Stimulated activated naive B cell treated with anti-CD40 and anti-IgM and Interleukin-4, amounts not matched to agents 10 μg/mL and 1 μg/mL and 100 μg/mL, for 72 hours (primary cell): ENCODE measurements at places on chromosomes 4 and X.

DNA sequence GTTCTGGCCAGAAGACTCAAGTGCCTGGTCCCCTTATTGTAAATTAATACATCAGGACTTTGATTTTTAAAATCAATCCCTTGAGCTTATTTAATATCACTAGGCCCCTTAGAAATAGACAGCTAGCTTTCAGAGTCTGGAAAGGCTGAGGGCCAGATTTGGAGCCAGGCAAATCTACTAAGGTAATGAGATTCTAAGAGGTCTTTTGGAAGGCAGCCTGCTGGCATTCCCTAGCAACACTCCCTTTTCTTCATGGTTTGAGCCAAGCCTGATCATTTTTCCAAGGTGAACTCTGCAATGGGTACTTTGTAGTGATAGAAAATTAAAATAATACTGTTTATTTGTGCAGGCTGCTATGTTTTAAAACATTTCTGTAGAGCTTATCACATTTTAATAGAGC is 378.5 kb downstream of the FAT4 start:
- no peak for DNase-seq

- no peak for DNase-seq
Observed at GRCh38 chr4:126238013-126238412, 923.3 kb downstream of the FAT4 start.

DNA sequence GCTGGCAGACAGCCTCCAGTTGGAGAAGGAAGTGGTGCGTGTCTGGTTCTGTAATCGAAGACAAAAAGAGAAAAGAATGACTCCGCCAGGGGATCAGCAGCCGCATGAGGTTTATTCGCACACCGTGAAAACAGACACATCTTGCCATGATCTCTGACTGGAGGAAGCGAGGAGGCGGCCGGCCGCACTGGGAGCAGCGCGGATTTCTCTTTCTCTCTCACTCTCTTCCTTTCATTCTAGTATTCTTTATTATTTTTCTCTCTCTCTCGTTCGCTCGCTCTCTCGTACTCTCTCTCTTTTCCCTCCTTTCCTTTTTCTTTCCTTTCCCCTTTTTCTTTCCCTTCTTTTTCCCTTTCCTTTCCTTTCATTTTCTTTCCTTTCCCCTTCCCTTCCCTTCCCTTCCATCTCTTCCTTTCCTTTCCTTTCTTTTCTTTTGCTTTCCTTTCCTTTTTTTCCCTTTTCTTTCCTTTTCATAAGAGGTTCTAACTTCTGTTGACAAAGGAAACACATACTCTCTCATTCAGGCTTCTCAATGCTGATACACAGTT is 1.2 kb downstream of the POU3F4 start:
- no peak for DNase-seq

- DNase-seq: no peak
Observed at GRCh38 chrX:119389214-119389613, 9.9 kb upstream of the SLC25A43 start.

GRCh38 chr4:76896614-76897535 is 1.1 kb downstream of the SOWAHB start:
- DNase-seq: no peak

DNA sequence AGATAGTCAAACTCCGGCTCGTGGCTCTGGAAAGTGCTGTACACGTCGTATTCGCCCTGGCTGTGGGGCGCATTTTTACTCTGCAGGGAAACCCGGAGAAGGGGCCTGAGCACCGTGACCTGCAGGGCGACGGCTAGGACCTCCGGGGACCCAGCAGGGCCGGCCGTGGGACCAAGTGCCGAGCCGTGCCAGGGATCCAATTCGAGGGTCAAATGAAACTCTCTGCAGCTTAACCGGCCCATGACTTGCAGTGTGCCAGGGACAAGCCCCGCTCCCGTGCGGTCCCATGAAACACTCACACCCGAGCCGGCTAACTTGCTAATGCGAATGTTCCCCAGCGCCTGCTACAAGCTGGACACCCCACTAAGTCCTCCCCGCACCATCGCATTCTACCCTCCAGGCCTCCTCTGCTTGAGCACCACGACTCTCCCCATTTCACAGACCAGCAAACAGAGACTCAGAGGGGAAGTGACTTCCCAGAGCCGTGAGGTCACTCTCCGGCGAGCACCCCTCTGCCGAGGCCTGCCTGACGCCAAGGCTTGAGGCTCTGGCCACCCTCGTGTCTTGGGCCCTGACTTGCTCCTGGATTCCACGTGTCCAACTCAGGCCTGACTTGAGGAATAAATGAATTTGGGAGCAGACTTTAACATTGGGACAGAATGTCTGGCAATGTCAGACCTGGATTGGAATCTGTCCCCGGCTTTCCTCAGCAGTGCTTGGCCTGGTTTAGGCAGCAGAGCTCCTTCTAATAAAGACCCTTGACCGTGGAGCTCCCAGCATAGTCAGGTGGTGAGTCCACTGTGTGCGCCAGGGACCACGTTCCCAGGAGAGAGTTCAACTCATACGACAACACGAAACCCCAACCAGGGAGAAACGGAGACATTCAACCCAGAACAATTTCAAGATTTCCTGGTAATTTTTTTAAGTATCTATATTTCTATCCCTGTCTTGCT is 93.6 kb downstream of the PPP2R2C start:
- DNase-seq: no peak

- DNase-seq: no peak
Observed at GRCh38 chr4:146267826-146268225, 53.5 kb downstream of the REELD1 start.

- no peak for DNase-seq
Observed at GRCh38 chr4:2141762-2142451, 82.8 kb downstream of the NAT8L start.

DNA sequence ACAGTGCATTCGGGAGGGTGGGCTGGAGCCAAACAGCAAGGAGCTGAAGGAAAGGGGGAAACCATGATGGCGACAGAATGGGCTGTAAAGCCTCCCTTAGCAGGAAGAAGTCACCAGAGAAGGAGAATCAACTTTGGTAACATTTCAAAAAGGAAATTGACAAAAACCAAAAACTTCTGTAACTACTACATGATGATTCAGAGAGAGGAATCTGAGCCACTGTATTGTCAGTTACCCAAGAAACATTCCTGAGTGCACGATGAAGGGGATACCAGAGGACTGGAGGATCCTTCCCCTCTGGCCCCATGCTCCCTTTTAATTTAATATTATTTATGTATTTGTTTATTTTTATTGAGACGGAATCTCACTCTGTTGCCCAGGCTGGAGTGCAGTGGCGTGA is 26.3 kb downstream of the PDHA1 start:
- DNase-seq: no peak

DNA sequence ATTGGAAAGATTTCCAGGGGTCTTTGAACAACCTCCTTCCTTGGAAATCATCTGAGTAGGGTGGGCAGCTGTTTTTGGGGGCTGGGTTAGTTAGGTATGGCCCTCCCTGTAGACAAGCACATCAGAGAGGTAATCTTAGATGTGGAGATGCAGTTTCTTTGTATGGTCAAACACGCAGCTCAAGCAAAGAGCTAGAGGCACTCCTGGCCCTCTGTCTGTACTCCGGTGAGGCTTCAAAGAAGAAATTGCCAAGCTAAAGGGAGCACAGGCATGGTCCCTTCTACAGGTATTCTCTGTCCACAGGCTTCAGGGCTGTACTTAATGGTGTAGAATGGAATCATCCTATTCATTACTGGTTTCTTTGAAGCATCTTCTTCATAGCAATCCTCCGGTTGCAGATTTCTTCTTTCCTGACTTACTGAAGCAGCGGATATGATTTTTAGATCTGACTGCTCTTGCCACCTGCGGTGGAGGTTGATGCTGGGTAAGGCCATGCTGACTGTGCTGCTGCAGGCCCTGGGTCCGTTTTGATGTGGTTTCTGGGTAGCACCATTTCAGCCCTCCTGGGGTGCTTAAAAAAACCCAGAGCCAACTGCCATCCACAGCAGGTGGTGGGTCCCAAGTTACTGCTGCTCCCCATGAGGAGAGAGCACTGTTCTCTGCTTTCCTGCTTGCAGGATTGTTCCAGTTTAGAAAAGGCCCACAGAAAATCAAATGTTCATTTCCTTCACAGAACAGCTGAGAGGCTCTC is 318.9 kb upstream of the GATB start:
- no peak for DNase-seq

- DNase-seq: no peak
Observed at GRCh38 chr4:170623899-170624298, 534.1 kb upstream of the AADAT start.

GRCh38 chr4:165738571-165738970 is 134.5 kb upstream of the TLL1 start:
- DNase-seq: no peak

- no peak for DNase-seq
Observed at GRCh38 chr4:181507938-181508337, 735.3 kb upstream of the TENM3 start.
